Stimulated activated CD8-positive, alpha-beta memory T cell treated with anti-CD3 and anti-CD28 coated beads, Interleukin-4, amount 100 ng/mL, for 1 hour (primary cell): ENCODE measurements at places on chromosomes 2 and 18.

DNA sequence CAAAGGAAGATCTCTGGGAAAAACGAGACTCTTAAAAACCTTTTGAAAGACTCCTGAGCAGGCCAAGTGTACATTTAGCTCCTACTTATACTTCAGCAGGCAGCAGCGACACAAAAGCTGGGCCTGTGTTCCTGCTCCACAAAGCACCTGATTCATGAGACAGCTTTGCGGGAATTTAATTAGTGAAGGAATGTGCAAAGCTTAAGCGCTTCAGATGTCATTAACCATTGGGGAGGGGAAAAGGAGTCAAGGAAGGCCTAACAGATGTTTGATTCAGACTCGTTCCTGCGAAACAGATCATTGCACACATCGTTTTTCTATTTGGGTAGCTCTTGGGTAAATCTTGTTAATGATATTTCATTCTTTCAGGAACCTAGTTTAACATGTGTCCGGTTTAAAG, 125.9 kb downstream of the MAIP1 start:
- DNase-seq, result no peak

DNA sequence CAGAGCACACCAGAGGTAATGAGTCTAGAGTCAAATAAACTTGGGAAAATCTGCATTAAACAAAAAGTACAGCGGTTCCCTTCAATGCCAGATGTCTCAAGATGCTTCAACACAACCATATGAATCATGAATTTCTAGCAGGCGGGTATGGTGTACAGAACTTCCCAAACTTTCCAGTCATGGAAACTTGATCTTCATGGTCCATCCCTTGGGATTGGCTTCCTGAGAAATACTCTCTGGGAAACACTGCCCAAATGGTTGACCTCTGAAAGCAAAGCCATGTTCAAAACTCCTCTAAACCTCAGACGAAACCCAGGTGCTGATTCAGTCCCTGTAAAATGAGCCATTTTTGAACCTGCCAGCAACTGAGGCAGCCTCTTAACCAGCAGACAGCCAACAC, 16.4 kb upstream of the TMEM247 start:
- no peak for DNase-seq

DNA sequence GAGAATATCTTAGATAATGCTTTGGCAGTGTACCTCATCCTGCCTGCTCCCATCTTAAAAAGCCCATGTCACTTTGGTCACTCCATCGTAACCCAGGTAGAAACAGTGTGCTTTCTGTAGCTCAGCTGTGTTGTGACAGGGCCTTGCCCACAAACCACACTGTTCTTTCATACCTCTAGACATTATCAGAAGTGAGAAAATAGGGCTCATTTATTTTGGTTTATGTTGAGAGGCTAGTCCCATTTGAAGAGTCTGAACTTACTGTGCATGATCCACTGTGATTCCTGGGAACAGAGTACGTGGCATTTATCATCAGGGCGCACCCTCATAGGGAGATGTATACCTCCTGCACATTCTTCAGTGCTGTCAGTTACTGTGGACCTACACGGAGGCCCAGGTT, 69.7 kb downstream of the FEZ2 start:
- DNase-seq, result no peak

- DNase-seq, result no peak
Observed at GRCh38 chr2:121828281-121828731, 72.9 kb downstream of the TSN start.

DNA sequence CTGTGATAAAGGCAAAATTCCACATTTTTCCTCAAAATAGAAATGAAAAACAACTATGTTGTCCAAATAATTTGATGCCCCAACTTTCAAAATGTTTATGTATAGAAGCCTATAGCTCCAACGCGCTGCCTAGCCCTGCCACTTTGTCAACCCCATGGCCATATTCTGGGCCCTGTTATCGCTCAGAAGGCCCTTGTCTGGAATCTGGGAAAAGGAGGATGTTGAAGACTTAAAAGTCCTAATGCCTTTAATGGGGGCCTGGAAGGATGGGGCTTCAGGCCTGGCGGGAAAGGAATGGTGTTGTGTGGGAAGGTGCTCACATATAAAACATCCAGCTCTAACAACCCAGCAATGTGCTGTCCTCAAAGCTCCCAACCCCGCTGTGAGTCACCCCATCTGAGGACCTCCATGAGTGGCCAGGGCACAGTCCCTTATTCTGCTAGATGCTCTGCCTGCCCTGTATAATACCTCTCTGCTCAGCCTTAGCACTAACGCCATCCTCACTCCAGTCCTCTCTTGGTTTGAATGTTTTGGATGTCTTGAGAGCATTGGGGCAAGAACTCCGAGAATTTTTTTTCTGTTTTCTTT, 86.0 kb downstream of the ACSL3 start:
- no peak for DNase-seq

DNA sequence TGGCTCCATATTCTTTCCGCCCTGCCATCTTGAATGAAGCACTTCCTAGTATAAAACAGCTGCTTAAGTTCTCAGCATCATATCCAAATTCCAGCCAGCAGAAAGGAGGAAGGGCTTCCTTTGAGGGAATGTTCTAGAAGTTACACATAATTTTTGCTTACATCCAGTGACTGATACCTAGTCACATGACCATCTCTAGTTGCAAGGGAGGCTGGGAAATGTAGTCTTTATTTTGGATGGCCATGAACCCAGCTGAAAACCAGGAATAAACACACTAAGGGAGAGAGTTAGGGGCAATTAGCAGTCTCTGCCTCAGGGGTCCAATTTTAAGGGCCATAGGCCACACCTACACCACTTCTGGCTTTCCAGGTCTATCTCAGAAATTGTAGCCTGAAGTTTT, 57.8 kb upstream of the LMAN1 start:
- DNase-seq, result no peak

DNA sequence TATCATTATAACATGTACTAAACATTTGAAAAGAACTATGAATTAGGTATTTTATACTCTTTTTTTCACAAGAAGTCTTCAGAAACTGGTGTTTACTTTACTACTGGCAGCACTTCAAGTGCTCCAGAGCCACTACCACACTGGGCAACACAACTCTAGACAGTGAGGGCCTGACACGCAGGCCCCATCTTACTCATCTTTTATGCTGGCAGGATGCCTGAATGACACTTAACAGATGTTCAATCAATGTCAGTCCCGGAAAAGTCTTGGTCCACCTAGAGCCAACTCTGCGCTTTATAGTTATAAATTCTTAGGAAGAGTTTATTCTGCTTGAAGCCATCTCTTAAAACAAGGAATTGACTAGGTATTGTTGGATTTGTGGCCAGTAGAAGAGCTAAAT, 8.7 kb upstream of the WIPF1 start:
- no peak for DNase-seq

- no peak for DNase-seq
Observed at GRCh38 chr2:45024600-45025291, 15.5 kb upstream of the SIX2 start.

DNA sequence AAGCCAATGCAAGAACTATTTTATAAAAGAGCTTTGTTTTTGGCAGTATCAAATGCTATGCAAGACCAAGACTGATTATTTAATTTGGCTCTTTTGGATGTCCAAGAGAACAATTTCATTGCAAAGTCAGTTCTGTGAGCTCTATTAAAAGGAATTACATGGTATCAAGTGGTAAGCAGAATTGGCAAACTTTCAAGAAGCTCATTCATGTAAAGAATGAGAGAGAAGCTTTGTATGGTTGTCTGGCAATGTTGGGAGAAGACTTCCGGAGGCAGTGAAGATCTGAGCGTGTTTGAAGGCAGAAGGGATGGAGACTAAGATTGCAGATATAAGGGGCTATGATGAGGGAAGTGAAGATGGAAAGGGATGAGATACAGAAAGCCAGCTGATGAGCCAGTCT, 49.6 kb downstream of the CPS1 start:
- DNase-seq, result no peak

- no peak for DNase-seq
Observed at GRCh38 chr18:74310411-74310810, 5.2 kb upstream of the C18orf63 start.

- no peak for DNase-seq
Observed at GRCh38 chr18:36809590-36810381, 19.0 kb downstream of the TPGS2 start.

DNA sequence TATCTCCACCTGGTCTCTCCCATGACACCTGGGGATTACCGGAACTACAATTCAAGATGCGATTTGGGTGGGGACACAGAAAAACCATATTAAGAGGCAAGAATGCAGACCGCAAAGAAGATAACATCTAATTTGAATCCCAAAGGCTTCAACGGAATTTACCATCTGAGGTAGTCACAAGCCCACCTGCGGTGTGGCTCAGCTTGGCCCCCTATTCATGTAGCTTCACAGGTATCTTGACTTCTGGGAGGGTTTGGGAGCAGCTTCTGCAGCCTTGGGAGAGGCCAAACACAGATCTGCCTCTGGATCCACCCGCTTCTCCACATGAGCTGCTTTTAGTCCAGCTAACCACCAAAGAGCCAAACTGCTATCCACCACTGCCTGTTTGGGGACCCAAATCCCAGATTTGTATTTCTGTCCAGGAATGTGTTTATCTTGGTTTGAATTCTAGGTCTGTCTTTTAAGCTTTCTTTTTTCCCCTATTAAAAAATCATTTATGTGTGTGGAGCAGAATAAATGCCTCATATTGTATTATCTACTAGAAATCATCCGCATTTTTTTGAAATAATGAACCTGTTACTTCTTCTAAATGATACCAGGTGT, 247.6 kb downstream of the DLGAP1 start:
- no peak for DNase-seq

GRCh38 chr2:239275044-239275685, 125.7 kb downstream of the HDAC4 start:
- no peak for DNase-seq

DNA sequence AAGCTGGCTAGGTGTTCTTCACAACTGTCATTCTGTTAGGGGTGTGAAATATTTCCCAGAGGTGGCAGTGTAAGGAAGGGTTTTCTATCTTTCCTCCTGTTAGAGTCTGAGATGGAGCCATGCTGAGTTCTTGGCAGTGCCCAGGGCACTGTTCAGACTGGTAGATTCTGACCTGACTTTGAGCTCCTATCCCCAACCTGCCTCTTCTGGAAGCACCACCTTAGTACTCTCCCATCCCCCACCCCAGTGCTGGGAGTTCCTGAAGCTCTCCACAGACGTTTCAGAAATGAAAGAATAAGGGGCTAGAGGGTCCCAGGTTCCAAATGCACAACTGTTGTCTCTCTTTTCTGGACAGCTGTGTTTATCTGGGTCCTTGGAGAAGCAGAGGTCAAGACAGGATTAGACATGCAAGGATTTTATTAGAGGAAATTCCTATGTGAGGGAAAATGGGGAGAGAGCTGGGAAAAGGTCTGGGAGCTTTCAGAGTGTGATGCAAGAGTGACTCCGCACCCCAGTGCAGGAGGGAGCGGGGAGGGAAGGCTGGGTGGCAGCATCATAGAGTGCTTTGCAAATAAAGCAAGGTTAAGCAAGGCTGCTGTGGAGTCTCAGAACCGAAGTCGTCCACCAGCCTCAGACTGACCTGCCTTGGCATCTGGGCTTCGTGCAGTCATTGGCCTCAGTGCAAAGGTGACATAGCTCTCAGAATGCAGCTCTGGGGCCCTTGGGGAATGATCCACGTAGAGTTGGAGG, 75.5 kb downstream of the SLC4A3 start:
- no peak for DNase-seq

- DNase-seq, result no peak
Observed at GRCh38 chr2:42124011-42124785, 45.0 kb upstream of the EML4 start.

GRCh38 chr18:26175481-26175880, 41.8 kb downstream of the PSMA8 start:
- no peak for DNase-seq

DNA sequence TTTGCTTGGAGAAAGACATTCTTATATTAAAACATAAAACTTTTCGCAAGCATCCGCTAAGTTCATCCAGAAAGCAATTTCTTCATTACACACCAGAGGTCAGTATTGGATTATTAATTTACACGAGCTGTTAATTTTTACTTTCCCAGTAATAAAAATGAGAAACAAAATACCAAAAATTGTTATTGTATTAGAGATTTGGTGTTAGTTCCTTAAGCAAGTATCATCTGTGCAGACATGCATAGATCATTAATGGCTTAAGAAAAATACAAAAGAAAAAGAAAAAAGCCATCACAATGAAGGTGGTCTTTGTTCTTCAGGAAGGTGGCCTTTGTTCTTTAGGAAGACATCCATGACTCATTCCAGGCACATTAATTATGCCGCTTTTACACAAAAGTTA, 53.6 kb upstream of the HNMT start:
- no peak for DNase-seq

GRCh38 chr2:216130346-216130971, 21.3 kb downstream of the XRCC5 start:
- DNase-seq, result no peak

DNA sequence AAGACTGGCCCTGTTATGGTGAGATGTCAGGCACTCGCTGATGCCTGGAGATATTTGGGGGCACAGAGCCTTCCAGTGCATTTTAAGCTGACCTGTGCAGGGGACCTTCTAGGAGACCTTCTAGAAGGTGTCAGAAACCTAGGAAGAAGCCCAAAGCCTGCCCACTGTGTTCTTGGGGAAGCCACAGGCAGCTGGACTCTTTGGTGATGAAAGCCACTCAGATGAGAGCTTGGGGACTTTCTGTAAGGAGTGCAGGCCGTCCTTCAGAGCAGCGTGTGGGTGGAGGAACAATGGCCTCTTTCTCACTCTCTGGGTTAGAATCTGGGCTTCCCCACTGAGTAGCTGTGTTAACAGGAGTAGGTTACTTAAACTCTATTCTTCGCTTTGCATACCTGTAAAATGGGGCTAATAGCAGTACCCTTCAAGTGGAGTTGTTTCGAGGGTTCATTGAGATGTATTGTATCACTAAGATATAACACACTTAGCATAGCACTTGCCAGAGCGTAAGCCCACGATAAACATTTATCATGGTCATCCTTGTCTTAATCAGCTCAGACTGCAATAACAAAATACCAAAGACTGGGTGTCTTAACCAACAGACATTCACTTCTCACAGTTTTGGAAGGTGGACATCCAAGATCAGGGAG, 322.3 kb upstream of the EPAS1 start:
- DNase-seq, result no peak

DNA sequence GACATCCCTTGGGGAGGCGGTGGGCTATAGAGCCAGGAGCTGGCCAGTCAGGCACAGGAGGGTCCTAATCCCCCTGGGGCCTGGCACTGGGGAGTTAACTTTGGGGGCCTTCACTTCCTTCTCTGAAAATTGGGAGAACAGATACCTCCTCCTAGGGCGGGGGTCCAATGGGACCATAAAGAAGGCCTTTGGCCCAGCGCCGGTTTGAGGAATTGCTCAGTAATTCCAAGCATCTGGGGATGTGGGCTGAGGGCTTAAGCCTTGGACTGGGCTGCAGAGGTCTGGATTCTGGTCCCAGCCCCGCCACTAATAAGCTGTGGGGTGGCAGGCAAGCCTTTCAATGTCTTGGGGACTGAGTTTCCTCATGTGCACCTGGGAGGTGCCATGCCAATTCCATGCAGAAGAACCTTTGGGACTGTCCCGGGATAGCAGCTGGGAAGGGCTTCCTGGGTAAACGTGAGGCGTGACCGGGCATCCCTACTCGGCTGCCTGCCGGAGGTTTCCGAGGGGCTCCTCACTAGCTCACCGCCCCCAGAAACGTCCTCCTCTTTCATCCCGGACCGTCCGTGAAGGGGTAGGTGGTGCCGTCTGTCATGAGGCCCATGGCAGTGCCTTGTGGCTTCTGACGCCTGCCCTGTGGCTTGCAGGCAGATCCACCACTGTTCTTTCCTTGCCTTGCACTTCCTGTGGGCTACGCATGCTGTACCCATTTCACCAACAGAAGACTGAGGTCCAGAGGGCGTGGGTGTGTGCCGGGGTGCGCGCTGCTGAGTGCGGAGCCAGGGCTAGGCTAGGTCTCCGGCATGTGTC, 67.4 kb upstream of the HPCAL1 start:
- no peak for DNase-seq
